Suprapubic skin (tissue), 4 donors: ENCODE measurements at places on chromosomes 5 and 9.

DNA sequence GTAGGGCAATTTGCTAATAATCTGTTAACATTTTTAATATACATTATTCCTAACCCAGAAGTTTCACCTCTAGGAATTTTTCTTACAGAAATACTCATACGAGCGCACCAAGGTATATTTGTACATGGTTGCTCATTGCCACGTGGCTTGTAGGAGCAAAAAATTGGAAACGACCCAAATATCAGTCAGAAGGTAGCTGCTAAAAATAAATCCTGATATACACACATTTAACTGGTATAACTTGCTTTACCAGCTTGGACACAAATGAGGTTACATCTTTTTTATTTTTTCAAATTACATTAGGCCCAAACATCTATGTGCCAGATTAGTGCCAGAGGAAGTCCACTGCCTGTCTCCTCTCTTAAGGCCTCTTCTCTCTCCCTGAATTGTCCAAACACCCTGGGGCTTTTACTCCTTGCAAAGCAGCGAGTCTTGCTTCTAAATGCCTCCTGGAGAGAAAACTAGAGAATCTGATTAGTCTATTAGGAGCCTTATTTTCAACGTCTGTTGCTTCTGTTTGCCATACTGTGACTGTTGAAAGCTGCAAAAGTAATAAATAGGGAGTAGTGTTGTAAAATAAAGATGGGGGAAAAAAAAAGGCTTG lies 92.0 kb upstream of the SSBP2 start:
- no peak for DNase-seq

GRCh38 chr9:37715991-37716505 lies 37.6 kb upstream of the TRMT10B start:
- no peak for DNase-seq

- no peak for DNase-seq
Measured at GRCh38 chr9:113499153-113499875, 35.8 kb downstream of the RGS3 start.

DNA sequence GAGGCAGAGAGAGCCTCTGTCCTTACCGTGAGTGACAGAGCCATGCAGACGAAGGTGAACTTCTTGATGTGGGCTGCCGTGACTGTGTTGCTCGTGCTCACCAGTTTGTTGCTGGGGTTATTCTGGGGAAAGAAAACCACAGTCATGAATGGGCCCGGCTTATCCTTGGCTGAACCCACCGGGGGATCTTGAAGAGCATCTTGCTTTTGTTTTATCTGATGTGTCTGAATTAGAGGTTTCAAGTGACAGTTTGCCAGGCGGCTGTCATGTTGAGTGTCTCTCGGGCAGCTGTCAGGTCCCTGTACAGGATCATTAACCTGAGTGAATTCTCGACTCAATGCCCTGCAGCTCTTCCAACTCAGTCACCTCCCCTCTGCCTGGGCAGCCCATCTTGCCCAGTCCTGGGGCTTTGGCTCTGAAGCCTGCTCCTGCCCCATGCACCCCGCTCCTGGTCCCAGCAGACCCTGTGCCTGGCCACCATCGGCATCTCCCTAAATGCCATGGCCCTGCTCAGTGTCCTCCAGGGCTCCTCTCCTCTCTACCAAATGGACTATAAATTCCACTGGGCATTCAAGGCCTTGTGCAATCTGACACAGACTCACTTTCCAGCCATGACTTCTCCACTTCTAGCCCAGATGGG lies 77.4 kb downstream of the OTULIN start:
- DNase-seq: no peak

- no peak for DNase-seq
Measured at GRCh38 chr9:134436379-134436762, 110.1 kb downstream of the RXRA start.

DNA sequence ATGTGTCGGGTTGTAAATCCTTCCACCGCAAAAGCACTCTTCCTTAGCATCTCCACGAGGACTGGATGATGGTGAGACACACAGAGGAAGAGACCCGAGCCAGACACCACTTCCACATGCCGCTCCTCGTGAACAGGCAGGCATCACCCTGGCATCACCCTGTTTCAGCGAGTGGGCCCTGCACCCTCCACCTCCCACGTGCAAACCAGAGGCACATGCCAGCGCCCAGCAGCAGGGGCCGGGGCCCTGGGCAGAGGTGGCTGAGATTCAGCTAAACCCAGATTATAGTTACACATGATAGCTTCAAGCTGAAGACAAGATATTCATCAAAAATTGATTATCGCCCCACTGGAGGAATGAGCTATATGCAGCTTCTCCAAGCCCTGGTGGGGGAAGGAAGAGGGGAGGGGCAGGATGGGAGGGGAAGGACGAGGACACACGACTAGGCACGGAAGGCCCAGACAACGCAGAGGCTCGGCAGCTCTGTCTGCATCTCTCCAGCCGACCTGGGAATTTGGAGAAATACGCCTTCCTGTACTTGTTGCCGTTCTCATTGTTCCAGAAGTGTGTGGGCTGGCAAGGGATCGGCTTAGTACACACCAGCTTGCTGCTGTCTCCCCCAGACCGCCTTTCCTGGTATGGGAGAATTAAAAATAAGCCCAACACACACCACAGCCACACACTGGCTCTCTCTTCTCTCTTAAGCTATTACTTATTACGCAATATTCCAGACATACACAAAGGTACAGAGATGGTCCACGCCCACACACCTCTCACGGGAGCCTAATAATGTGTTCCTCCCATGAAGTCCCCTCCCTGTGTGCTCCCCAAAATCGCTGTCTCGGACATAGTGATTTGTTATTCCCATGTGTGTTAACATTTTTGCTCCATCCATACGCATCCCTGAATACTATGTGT lies 50.4 kb upstream of the ZNF354A start:
- DNase-seq: no peak

GRCh38 chr5:127993476-127993875 lies 90.1 kb upstream of the SLC12A2 start:
- no peak for DNase-seq

DNA sequence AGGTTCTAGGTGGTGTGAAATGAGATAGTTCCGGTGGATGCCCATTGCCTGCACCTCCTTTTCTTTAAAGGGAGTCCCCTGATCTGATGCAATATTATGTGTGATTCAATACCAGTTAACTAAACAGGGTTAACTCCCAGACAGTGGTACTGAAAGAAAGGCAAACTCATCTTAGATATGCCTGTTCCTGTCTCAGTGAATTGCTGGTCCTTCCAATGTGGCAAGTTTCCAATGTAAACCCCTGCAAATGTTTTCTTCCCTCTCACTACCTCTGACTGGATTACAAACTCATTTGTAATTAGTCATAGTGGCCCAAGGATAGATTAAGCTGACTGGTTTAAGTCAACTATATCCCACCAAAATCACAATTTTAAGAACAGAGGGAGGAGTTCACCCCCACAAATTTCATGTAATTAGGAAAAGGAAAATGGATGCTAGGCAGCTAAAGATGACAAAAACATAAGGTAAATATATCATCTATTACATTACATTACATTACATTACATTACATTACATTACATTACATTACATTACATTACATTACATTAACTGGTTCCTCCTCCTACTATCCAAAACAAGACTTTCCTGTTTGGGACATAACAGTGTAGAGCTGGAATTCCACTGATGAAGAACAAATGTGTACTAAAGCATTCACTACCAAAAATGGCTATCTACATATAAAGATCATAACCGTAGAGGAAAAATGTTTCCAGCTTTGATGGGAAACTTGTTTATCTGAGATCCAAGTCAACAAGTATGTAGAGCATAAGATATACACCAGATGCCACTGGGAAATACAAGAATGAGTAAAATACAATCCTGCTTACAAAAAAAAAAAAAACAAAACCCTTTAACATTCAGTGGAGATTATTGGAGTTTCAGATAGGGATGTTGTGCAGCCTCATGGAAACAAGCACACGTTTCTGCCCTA lies 121.5 kb upstream of the SNX2 start:
- no peak for DNase-seq

GRCh38 chr5:36844305-36844704 lies 32.3 kb upstream of the NIPBL start:
- DNase-seq: no peak

GRCh38 chr5:98791001-98791519 lies 17.6 kb downstream of the RGMB start:
- no peak for DNase-seq

DNA sequence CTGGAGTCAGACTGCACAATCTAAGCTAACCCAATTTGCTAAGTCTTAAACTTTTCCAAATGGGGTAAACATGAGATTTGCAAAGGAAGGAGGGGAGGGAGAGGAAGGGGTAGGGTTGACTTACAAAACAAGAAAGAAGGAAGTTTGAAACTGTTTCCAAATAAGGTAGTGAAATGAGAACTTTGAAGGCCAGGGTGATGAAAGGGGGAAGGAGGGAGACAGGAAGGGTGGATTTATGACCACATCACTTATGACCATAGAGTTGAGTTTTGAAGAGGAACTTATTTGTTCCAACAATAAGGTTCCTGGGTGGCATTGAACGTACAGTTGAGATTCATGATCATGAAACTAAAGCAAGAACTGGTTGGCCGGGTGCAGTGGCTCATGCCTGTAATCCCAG lies 72.5 kb upstream of the DAPK1 start:
- DNase-seq: no peak

- no peak for DNase-seq
Measured at GRCh38 chr9:74672237-74672636, 175.1 kb downstream of the RORB start.

DNA sequence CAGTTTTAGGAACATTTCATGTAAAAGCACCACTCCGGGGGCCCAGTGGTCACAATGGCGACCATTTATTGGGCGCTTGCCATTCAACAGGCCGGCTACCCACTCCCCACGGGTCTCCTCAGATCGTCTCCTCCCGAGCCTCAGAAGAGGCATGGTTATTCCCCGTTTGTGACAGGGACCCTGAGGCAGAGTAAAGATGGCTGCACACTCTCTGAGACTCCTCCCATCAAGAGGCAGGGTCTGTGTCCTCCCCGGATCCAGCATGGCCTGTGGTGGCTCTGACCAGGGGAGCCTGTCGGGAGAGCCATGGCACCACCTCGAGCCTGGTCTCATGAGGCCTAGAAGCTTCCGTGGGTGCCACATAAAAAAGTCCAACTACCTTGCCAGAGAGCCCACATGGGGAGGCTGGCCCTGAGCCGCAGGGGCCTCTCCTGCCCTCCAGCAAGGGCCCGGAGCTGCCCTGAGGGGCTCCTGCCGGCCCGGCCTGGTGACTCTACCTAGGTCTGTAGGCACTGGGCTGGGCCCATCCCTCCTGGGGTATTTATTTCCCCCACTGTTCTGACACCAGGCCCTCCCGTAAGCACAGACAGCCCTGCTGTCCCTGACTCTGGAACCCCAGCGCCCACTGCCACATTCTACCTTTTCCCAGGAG lies 90.8 kb downstream of the VAV2 start:
- DNase-seq: no peak

DNA sequence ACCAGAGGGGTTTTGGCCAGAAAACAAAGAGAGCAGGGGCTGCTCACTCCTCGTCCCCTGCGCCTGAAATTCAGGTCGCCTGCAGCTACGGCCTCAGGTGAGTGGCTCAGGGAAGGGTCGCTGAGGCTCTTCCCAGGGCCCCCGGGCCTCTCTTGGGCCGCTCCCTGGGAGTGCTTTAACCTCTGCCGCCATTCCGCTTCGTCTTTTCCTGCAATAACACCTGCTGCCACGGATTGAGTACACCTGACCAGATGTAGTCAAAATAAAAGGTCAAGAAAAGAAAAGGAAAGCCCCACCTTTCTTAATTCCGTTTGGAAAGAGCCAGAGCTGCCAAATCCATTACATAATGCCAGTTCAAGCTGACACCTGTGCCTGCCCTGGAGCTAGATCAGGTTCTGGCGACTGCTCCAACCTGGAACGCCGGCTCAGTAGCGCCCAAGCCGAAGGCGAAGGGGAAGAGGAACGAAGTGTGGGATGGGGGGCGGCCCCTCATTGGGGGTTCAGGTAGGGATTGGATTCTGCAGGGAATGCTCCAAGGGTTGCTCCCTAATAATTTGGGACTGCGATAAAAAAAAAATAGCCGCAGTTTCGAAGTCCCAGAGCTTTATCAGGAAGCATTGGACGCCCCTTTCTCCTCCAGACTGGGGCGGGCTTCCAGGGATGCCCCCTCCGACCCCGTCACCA lies 193.9 kb downstream of the MEF2C start:
- DNase-seq: no peak

GRCh38 chr5:87243161-87243844 lies 24.4 kb upstream of the RASA1 start:
- no peak for DNase-seq

- no peak for DNase-seq
Measured at GRCh38 chr9:35954942-35955546, 2.9 kb downstream of the OR2S2 start.

DNA sequence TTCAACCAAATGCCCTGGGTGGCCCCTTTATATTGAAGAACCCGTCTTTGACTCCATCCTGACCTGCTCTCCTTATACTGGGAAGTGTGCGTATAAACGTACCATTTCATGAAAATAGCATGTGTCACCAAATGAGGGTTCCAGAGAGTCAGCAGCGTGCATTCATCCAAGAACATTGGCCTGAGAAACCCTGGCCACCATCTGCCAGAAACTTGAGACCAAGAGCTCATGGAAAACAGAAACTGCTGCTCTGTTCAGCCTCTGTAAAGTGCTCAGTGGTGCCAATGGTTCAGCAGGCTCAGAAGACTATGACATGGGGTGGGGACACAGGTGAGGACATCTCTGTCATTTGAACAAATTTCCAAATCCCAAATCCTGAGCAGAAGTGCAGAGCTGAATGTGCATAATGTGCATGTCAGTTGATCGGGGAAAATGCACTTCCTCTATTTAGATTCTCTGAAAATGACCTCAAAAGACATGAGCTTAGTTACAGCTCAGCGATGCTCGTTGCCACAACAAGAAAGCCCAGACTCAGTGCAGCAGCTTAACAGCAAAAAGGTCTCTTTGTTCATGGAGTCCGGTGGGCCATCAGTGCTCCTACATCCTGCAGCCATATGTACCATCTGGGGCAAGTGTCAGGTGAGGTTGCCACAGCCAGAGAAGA lies 176.1 kb downstream of the ATPSCKMT start:
- no peak for DNase-seq

GRCh38 chr5:116652903-116653302 lies 78.3 kb upstream of the SEMA6A start:
- no peak for DNase-seq

DNA sequence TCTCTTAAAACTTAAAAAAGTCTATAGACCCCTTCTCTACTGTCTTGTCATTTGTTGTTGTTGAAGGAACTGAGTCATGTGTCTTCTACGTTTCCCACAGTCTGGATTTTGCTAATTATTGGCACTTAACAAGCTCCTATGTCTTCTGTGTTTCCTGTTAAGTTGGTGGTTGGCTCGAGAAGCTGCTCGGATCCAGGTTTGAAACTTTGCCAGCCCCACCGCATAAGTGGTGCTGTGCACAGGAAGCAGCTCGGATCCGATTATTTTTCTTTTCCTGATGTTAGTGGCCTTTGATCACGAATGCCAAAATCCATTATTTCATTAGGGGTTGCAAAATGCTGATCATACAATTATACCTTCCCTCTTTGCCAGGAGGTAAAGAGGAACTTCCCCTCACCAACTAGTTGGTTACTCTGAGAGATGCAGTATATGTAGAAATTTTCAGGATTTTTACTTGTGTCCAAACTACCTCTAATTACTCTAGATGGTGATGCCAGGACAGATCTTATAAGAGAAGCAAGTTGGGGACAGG lies 186.5 kb downstream of the NSG2 start:
- no peak for DNase-seq
